RWPE1 (cell line): ENCODE measurements at places on chromosomes 6 and 20.

DNA sequence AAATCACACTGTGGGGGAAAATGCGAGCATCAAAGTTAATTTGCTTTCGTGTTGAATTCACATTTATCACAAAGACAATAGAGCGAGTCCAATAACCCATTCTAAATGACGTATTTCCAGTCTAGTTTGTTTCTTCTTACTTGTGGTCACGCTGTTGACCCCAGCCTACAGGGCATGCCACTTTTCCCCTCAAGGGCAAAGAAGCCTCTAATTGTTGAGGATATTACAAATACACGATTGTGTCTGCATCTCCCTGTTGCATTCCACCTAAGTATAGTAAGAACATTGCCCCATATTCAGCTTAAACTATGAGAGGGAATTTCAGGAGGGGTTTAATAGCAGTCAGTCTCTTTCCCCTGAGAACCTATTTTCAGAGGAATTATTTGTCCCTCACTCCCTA, 37.4 kb upstream of the DSP start:
- DNase-seq, result no peak

DNA sequence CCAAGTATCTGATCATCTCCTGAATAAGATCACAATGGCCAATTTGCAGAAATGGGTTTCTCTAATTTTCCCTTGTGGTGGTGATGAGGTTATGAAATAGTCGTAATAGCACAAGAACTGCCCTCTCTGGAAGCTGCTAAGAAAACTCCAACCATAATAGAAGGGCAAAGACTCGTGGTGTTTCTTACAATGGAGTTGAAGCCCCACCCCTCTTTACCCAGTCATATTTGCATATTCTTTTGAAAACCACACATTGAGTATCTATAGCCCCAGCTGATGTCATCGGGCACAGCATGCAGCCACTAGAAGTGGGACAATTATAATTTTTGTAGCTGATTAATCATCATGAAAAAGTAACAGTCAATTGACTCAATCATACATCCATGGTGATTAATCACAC, 452.1 kb upstream of the POU3F2 start:
- no peak for DNase-seq

GRCh38 chr6:114202389-114202788, 140.4 kb downstream of the HS3ST5 start:
- DNase-seq, result no peak

GRCh38 chr6:35638679-35639078, 50.0 kb downstream of the FKBP5 start:
- no peak for DNase-seq

DNA sequence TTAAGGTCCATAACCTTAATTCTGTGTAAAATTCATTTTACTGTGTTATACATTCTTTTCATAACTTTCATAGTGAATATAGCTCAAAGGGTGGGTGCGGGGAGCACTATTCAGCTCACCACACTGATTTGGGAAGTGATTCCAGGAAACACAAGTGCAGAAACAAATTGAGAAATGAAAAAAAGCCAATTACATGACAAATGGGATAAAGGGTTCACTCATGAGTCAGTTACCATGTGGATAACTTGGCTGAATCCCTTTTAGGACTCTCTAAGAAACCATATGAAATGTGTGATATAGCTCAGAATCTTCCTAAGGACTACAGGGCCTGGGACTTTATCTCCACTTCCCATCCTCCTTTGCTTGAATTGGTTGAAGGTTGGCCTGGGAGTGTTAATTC, 3.1 kb upstream of the BTN2A1 start:
- DNase-seq, result no peak

- no peak for DNase-seq
Measured at GRCh38 chr6:5086294-5086890, 1.3 kb downstream of the PPP1R3G start.

- DNase-seq, result no peak
Measured at GRCh38 chr6:120272038-120272437, 922.5 kb upstream of the MAN1A1 start.

DNA sequence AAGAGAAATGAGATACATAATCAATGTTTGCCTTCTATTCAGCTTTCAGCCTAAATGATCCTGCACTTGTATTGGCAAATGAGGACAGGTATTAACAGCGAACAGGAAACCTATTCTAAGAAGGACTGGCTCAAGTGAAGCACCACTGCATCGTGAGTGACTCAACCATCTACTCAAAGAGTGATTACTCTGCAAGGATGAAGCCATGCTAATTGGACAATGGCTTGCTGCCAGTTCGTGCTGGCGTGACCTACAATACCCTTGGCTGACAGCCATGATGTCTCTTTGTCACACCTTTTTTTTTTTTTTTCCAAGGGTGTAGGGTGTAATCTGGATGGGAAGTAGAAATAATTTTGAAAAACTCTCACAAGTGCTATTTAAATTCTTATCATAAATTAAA, 104.9 kb downstream of the GJA10 start:
- DNase-seq, result peak; percentile 90

GRCh38 chr20:79565-79964, 7.9 kb upstream of the DEFB125 start:
- DNase-seq, result no peak

GRCh38 chr6:31225735-31226134, 46.2 kb downstream of the HLA-C start:
- no peak for DNase-seq

DNA sequence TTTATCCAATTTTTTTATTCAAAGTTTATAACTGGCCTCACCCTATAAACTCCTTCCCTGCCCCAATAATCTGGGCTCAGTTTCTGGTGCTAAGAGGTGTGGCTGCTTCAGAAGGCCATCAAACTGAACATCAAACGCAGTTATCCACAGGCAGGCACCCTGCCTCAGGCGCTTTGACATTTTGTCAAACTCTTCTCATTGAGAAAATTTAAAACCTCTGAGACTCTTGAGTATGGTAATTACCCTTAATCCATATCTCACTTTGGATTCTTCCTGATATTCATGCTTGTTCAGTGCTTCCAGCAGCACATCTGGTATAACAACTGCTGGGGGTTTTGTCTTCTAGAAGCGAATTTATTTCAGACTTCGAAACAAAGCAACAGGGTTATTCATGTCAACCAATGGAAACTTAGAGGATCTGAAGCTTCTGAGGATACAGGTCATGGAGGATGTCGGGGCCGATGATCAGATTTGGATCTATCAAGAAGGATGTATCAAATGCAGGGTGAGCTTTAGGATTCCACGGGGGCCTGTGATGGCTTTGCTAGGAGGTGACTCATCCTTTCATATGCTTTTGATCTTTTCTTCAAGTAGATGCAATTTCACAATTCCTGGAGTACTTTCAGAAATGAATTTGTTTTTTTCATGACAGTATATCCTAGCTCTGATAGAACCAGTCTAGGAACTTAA, 68.2 kb downstream of the RTN4IP1 start:
- DNase-seq, result peak; percentile 61

- no peak for DNase-seq
Measured at GRCh38 chr20:25271486-25272222, 23.8 kb downstream of the PYGB start.

DNA sequence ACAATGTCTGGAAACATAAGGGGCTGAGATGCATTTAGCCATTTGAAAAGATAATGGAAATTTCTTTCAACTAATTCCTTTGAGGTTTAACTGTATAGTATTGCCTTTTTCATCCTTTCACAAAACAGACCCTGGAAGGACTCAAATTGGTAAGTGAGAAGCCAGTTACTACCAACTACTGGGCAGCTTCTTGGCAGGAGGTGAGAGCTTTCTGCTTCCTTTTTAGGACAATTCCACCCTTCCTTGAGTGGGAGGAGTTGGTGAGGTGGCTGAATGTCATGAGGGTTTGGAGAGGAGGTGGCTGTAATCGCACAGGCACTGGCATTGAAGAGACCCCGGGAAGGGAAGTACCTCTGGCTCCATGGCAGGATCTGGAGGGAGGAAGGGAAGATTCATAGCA, 341.1 kb downstream of the NRN1 start:
- no peak for DNase-seq

DNA sequence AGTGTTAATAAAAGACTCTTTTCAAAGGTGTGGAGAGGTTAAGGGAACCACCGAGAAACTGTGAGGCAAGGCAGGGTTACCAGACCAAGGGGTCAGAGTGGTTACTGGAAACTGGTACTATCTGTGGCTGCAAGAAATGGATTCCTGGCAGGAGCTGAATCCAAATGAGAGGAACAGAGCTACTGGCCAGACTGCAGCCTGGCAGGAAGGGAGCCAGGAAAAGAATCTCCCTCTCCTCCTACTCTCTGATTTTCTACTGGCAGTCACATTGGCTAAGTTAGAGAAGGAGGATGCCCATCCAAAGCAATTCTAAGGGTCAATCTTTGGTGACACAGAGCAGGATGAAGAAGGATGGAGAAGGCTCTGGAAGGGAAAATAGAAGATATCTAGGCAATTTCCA, 211.5 kb downstream of the GRM1 start:
- no peak for DNase-seq

DNA sequence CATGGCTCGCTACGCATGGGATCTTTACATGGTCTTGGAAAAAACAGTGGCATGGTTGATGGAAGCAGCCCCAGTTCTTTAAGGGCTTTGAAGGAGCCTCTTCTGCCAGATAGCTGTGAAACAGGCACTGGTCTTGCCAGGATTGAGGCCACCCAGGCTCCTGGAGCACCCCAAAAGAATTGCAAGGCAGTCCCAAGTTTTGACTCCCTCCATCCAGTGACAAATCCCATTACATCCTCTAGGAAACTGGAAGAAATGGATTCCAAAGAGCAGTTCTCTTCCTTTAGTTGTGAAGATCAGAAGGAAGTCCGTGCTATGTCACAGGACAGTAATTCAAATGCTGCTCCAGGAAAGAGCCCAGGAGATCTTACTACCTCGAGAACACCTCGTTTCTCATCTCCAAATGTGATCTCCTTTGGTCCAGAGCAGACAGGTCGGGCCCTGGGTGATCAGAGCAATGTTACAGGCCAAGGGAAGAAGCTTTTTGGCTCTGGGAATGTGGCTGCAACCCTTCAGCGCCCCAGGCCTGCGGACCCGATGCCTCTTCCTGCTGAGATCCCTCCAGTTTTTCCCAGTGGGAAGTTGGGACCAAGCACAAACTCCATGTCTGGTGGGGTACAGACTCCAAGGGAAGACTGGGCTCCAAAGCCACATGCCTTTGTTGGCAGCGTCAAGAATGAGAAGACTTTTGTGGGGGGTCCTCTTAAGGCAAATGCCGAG, 78.2 kb downstream of the ASXL1 start:
- DNase-seq, result no peak

DNA sequence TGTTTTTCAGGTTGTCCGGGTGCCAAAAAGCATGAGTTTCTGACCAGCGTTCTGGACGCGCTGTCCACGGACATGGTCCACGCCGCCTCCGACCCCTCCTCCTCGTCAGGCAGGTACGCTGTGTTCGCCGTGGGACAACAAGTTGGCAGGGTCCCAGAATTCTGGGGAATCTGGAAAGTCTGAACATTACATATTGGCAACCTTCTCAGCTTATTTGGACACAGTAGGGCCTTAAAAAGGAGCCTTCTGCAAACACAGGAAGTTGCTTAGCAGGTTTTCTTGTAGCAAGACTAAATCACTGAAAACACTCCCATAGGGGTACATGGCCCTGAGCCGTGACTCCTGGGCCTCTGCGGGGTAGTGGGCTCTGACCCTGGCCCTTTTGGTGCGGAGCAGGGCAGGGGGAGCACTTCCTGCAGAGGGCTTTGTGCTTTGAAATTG, 209.7 kb downstream of the SMOC2 start:
- no peak for DNase-seq

DNA sequence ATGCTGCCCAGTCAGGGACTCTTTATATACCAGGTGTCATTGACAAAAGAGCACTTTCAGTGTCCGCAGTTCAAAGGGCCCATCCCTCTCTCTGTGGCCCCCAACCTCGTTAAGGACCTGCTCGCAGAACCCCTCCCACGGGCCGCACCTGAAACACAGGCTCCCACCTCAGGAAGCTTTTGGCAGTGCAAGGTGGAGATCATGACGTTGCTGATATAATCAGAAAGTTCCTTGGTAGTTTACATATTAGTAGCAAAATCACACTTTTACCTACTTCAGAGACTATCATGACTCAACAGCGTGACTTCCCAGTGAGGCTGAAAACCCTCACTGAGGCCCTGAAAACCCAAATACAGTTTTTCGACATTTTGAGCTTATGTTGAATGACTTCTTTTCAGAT, 4.1 kb downstream of the TTLL2 start:
- DNase-seq, result no peak

GRCh38 chr6:1991332-1991878, 254.0 kb downstream of the GMDS start:
- no peak for DNase-seq

GRCh38 chr20:63258781-63259180, 4.5 kb upstream of the NKAIN4 start:
- DNase-seq, result no peak

DNA sequence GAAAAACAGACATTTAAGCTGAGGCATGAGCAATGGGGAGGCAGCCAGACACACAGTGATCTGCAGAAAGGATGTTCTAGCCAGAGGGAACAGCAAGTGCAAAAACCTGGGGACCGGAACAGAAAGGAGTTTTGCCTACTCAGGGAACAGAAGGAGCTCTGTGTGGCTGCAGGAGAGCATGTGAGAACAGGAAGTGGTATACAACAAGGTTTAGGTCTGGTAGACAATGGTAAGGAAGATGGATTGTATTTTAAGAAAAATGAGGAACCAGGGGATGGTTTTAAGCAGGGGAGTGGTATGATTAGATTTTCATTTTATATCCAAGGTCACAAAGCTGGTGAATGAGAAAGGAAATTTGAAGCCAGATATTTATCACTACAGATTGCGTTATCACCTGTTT, 157.5 kb downstream of the UNC5CL start:
- DNase-seq, result no peak

DNA sequence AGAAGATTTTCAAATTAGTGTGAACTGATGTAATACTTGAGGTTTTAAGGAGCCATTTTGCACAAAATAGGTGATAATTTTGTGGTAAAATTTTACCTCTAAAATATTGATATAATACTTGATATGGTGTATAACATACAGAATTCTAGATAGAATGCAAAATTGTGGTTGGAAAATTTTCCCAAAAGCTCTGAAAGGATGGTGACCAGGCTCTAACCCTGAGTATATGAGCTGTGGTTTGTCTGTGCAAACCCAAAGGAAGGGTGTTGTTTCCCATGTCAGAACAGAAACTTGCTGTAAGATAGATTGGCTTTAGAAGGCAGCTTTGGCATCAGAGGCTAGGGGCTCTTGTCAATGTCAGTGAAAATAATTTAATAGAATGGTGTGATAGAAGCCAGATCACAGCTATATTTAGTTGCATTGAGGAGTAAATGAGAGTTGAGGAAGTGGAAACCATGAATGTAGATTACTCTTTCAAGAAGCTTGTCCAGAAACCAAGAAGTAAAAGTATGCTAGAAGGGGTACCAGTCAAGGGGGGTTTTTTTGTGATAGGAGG, 257.7 kb downstream of the FARS2 start:
- no peak for DNase-seq
